ENCODE measurements at places on chromosomes 11 and 22.
A peak's percentile ranks its signal among the peaks of the same experiment; 100 is the strongest.

DNA sequence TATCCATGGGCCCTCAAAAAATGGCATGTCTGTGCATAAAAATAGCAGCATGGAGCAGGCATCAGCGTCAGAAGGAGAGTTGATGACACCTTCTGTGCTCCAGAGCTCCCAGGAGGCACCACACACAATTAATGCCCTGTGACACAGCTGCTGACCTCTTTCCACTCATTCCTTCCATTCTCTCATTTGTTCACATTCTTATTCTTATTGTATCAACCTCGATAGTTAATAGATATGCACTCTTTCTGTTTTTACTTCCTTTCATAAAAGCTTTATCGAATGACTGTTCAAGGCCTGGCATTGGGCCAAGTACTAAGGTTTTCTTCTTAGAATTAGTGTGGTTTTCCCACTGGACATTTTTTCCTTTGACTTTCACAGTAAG is 266.0 kb upstream of the MTNR1B start:
- no peak for DNase-seq

GRCh38 chr11:79461144-79461543 is 20.3 kb upstream of the TENM4 start:
- DNase-seq, result no peak

- no peak for DNase-seq
Measured at GRCh38 chr22:26053737-26054316, 115.4 kb upstream of the SEZ6L start.

GRCh38 chr11:75980031-75980430 is 165.0 kb downstream of the UVRAG start:
- DNase-seq, result no peak

DNA sequence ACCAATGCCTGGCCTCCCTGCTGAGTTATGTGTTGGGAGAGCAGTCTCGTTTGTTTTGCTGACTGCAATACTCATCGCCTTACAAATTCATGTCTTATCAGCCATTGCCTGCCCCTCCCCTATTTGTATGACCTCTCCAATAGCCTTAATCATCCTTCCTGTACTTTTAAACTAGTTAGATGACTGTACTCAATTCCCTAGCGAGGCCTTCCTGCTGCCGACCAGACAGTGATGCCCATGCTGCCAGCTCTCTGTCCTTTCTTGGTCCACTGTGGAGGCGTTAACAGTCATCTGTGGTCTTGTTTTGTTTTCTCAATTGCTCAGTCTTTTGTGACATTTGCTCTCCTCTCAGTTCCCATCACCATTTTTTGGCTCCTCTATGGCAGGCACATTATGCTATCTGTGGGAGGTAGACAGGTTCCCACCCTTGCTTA is 20.3 kb upstream of the YPEL1 start:
- DNase-seq, result no peak

DNA sequence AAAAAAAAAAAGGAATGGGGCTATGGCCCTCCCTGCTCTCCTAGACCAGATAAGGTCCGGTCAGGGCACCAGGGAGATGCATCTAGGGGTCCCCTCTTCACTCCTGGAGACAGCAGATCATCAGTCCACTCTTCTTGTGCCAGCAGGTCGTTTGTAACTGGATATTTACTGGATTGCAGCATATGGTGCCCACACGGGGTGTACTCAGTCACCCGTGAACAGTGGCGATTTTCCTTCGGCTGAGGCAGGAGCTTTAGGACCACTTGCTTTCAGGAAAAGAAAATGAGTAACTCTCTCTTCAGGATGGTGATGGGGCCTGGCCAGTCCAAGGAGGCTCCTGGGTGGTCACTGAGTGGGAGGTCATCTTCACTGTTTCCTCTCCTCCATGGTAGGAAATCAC is 38.3 kb upstream of the RAB1B start:
- peak; percentile 27 for DNase-seq

GRCh38 chr11:112537026-112537425 is 276.4 kb upstream of the PLET1 start:
- no peak for DNase-seq

DNA sequence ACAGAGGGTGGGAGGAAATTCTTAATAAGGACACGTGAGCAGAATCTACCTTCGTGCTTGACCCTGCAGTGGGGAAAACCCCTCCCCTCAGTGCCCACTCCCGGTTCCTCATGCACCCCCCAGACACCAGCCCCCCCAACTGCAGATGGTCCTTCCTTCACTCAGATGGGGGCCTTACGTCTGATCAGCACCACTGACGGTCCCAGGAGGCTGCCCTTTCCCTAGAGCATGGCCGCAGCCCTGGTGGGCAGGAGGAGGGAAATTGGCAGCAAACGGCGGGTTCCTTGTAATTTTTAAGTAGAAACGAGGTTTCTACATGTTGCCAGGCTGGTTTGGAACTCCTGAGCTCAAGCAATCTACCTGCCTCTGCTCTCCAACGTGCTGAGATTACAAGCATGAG is 477.7 kb downstream of the TBC1D22A start:
- no peak for DNase-seq

DNA sequence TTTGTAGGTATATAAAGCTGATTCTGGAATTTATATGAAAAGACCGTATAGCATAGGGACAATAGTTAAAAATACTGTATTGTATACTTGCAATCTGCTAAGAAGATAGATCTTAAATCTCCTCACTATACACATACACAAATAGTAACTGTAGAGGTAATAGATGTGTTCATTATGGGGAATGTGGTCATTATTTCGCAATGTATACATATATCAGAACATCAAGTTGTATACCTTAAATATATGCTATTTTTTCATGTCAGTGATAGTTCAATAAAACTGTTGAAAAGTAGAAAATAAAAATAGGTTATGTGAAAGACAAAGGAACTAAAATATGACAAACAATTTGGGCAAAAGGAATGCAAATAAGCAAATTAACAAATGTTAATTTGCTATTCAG is 35.2 kb upstream of the LIN7C start:
- no peak for DNase-seq

GRCh38 chr11:18264035-18264434 is 2.0 kb upstream of the SAA1 start:
- no peak for DNase-seq

GRCh38 chr22:36257308-36257707 is 4.4 kb downstream of the APOL1 start:
- no peak for DNase-seq

GRCh38 chr11:126339863-126340434 is 15.5 kb upstream of the ST3GAL4 start:
- no peak for DNase-seq

- DNase-seq, result peak; percentile 66
Measured at GRCh38 chr11:132670921-132671675, 861.2 kb downstream of the OPCML start.

DNA sequence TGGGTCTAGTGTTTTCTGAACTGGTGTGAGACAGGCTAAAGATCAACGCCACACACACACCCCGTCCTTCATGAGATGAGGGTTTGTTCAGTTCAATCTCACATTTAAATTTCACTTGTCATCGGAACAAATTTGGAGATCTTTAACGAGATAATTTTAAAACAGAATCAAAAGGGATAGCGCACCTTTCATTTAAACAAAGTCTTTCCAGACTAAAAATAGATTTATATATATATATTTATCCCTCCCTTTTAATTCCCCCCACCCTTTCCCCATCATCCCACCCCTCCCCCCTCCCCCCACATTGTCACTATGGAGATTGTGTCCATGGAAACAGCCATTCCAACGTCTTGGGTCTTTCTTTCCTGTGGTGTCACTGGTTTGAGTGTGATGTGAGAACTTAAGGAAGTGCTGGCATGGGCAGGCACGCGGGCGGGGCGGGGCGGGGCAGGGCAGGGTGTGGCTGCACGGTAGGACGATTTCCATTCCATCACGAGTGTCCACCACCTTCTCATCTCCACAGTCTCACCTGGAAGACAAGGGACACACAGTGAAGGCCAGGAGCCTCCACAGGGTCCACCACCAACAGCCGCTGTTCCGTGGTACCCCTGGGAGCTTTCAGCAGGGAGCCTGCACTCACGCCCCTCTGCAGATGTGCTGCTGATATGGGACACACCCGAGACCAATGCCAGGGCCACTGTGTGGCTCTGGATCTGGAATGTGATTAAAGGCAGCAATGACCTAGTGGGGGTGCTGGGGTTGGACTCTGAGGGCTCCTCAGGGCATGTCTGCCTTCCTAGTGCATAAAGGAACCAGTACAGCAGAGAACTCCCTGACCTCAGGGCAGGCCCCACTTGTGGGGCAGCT is 30.5 kb upstream of the CYP2D6 start:
- DNase-seq, result no peak

- no peak for DNase-seq
Measured at GRCh38 chr11:43282607-43283440, 29.0 kb upstream of the API5 start.

DNA sequence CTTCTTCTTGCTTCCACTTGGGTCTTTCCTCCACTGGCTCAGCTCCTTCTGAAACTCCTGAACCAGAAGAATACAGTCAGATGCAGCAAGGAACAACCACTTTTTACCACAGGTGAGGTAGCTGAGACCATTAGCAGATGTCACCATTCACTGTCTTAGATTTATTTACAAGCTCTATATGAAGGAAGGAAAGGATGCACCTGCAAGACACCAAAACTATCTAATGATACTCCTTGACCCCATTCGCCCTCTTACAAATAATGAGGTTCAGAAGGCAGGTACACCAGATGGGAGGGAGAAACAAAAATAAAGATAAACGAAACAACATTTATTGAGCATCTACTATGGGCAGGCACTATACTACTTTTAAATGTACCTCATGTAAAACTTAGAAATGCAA is 10.3 kb downstream of the TFIP11 start:
- DNase-seq, result no peak

GRCh38 chr22:49586244-49586748 is 241.4 kb downstream of the BRD1 start:
- no peak for DNase-seq

GRCh38 chr11:44787981-44788380 is 61.2 kb downstream of the TSPAN18 start:
- DNase-seq, result no peak

GRCh38 chr11:128471138-128471661 is 116.2 kb downstream of the ETS1 start:
- DNase-seq, result no peak

- DNase-seq, result no peak
Measured at GRCh38 chr11:2459016-2459725, 14.4 kb downstream of the KCNQ1 start.

- DNase-seq, result no peak
Measured at GRCh38 chr11:56819916-56820315, 71.4 kb upstream of the OR9G4 start.

DNA sequence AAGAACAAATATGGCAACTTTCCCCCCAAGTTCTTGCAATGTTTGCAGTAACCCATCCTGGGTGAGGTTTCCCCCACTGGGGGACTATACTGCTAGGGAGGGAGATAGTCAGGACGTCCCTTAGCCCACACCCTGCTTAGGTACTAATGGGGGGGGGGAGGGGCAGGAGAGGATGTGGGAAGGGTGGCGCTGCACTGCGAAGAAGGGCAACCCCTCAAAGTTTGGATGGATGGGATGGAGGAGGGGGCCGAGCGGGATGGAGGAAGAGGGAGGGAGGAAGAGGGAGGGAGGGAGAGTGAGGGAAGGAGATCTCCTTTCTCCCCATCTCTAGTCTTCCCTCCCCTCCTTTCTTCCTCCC is 100.6 kb upstream of the HSD17B12 start:
- DNase-seq, result no peak

DNA sequence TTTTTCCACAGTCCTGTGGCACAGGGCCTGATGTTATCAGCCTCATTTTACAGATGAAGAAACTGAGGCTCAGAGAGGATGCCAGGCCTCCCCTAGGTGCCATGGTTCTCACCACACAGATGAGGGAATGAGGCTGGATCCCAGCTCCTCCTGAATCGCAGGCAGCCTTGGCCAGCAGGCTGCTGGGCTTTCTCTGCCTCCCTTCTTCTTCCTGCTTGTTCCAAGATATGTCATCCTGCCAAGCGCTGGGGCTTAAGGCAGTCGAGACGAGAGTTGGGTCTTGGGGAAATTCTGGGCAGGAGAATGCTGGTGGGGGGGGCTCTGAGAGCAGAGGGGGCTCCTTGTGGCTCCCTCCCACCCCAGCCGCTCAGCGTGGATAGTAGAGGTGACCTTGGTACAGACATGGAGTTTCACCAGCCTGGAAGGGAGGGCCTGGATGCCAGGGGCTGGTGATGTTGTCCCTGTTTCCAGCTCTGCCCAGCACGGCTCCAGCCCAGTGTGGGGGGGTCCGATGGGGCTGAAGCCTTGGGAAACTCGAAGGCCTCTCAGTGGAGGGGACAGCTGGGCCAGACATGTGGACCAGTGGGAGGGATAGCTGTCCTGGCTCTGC is 16.6 kb upstream of the MPPED1 start:
- no peak for DNase-seq

GRCh38 chr11:59761993-59762392 is 6.8 kb downstream of the STX3 start:
- no peak for DNase-seq

DNA sequence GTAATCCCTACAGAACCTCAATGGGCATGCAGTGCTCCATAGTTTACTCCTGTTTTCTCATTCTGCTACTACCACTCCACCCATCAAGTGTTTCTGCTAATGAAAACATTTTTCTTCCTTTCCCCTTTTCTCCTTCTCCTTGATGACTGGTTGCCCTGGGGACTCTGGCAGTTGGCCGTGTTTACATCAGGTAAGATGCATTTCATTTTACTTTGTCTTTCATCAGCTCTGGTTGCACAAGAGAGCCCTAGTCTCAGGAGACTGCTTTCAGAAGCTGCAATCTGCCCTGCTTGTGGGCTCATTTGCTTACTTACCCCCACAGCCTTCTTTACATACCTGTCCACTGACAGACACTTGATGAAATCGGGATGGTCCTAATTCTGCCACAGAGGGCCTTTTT is 19.6 kb upstream of the LIMK2 start:
- no peak for DNase-seq

- no peak for DNase-seq
Measured at GRCh38 chr11:35725885-35726284, 63.3 kb downstream of the TRIM44 start.

DNA sequence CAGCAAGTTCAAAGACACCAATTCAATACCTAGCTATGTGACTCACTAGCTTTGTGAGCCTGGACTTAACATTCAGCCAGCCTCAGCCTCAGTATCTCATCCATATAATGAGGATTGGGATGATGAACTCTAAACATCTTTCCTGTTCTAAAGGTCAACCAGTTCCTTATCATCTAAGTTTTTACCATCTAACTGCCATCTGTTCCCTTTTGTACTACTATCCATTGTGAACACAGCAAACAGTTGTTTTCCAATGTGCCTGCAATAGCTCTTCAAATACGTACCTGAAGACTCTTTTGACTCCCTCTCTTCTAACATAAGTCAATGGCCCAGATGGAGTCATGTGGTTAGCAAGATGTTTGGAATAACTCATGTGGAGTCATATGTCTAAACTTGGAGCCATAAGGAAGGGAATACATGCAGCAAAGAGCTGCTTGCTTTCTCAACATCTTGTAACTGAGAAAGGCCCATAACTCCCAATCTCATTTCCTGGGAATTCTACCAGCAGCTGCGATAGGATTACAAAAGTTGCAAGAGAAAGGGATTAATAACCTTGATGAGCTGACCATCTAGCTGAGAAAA is 19.4 kb downstream of the SYTL2 start:
- no peak for DNase-seq

GRCh38 chr11:84720706-84721402 is 906.3 kb downstream of the DLG2 start:
- no peak for DNase-seq

GRCh38 chr11:112134473-112134872 is 29.4 kb downstream of the IL18 start:
- no peak for DNase-seq

GRCh38 chr11:61524963-61525587 is 16.5 kb downstream of the LRRC10B start:
- no peak for DNase-seq

- no peak for DNase-seq
Measured at GRCh38 chr22:46121523-46122287, 28.6 kb upstream of the PPARA start.

- DNase-seq, result no peak
Measured at GRCh38 chr11:60777572-60777971, 7.6 kb upstream of the MS4A10 start.

Data from cerebellar nuclear complex (tissue), 1 donor.